ENCODE measurements at places on chromosomes 12 and 14. TPM values are rescaled to one million over a fixed set of nuclear protein-coding genes. Genes with fewer than 3 reads are reported as not detected.

GRCh38 chr12:12721814-12722434, 4.8 kb downstream of the CDKN1B start:
- DNase-seq, result no peak

DNA sequence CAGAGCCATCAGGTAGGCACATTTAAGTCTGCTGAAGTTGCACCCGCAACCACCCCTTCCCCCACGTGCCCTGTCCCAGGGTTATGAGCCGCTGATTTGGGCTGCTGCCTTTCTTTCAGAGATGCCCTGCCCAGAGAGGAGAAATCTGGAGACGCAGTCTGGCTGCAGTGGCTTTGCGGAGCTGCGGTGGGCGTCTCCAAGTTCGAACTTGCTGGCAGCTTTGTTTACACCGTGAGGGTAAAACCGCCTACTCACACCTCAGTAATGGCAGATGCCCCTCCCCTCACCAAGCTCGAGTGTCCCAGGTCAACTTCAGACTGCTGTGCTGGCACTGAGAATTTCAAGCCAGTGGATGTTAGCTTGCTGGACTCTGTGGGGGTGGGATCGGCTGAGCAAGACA, 14.7 kb downstream of the PTCSC3 start:
- DNase-seq, result no peak

- DNase-seq, result no peak
Measured at GRCh38 chr12:119446459-119446858, 111.9 kb downstream of the CCDC60 start.

DNA sequence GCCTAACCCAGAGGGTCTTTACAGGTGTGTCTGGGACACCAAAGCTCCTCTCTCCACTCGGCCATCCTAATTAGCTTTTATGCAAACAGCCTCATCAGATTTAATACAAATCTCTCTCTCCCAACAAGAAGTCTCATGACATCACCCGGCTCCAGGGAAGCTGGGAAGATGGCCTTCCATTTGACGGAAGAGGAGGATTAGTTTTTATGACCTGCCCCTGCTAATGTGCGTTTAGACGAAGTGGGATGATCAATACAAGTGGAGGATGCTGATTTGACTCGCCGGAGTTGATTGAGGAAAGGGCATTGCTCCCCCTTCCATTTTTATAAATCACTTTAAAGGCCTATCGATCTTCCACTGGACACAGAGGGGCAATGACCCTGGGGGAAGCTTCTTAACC, 239.2 kb downstream of the BCL11B start:
- no peak for DNase-seq

- DNase-seq, result no peak
Measured at GRCh38 chr14:66782853-66783252, 274.9 kb downstream of the GPHN start.

- peak; percentile 44 for DNase-seq
Measured at GRCh38 chr12:9651265-9651729, 18.2 kb upstream of the CLEC2D start.

GRCh38 chr12:120977531-120978295, 630 bp upstream of the HNF1A start:
- no peak for DNase-seq

- DNase-seq, result no peak
Measured at GRCh38 chr14:68327231-68327630, 465.6 kb downstream of the ZFP36L1 start.

GRCh38 chr12:2215709-2216560, 163.1 kb downstream of the CACNA1C start:
- DNase-seq, result peak; percentile 76

- DNase-seq, result no peak
Measured at GRCh38 chr14:43449291-43449690, 1057.8 kb downstream of the FSCB start.

- DNase-seq, result peak; percentile 11
Measured at GRCh38 chr14:100504372-100505078, 82.7 kb downstream of the BEGAIN start.

DNA sequence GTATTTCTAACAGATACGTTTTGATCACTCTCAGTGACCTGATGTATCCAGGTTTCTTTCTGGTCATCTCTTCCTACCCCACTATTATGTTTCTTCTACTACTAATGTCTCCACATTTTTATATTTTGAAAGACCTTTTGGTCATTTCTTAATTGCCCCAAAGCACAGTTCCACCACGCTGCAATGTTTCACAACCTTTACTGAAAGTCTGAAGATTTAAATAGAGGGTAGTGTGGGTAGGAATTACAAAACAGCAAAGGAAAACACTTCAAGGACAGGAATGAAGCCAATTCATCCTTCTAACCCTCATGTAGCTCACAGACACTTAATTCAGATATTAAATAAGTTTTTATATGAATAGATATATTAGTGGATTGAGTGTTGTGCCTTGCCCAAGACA, 36.1 kb upstream of the SLC16A7 start:
- DNase-seq, result no peak

GRCh38 chr14:37397941-37398215, 197.2 kb downstream of the FOXA1 start:
- DNase-seq, result no peak

DNA sequence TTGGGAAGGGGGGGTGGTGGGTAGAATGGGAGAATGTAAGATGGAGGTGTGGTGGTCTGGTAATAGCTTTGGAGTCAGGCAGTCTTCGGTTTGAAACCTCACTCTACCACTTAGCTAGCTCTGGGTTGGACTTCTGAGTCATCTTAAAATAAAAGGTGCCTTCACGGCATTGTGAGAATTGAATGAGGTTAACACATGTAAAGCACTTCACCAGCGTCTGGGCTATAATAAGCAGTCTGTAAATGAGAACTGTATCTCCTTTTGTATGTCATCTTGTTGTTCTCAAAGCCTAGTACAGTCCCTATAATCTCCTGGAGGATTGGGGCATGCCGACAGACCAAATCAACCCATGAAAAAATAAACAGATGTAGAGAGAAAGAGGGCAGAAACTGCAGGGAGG, 11.2 kb downstream of the C2CD5 start:
- no peak for DNase-seq

- peak; percentile 65 for DNase-seq
Measured at GRCh38 chr12:12872139-12872933, 19.0 kb upstream of the GPRC5A start.

GRCh38 chr12:19462406-19462805, 23.1 kb downstream of the AEBP2 start:
- DNase-seq, result no peak

Gene ACOT4
- 0.72 TPM for total RNA-seq

Gene NGB
- total RNA-seq, result not detected

Gene CD69
- not detected for total RNA-seq

Gene PTGDR
- 1.8 TPM for total RNA-seq

Gene OR4E2
- total RNA-seq, result not detected

Gene EMP1
- total RNA-seq, result 244 TPM

Gene CLEC6A
- total RNA-seq, result not detected

Gene GARIN6
- not detected for total RNA-seq

Gene TOMM20L
- total RNA-seq, result not detected
